NCI-H69 (cell line): ENCODE measurements at places on chromosomes 2 and 18.

DNA sequence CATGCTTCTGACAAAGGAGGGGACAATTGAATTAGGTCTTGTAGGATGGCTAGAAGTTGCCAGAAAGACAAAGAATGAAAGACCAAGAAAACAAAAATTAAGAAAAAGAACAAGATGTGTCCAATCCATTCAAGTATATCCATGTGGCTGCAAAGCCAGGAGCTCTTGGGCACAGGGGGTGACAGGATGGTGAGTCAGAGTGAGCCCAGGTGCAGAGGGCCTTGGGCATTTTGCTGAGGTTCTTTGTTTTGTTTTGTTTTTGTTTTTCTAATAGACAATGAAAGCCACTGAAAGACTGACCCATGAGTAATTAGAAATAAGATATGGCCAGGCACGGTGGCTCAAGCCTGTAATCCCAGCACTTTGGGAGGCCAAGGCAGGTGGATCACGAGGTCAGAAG, 104.6 kb upstream of the KLHL29 start:
- DNase-seq = peak; percentile 33

GRCh38 chr2:225207043-225207442, 164.8 kb upstream of the DOCK10 start:
- DNase-seq = peak; percentile 89

DNA sequence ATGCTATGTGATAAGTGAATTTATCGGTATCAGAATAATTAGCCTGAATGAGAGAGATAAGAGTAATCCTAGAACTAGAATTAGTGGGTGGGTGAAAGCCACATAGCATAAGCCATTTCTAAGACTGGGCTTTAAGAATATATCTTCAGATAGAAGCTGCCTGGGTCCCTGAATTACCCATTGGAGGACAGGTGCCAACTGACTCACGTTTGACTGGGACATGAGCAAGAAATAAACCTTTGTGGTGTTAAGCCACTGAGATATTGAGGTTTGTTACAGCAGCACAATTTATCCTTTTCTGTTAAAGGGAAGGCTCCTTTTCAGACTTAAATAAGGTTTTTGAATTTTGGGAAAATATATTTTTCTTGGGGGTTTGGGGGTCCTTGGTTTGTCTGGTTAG, 95.9 kb downstream of the POLE4 start:
- no peak for DNase-seq

DNA sequence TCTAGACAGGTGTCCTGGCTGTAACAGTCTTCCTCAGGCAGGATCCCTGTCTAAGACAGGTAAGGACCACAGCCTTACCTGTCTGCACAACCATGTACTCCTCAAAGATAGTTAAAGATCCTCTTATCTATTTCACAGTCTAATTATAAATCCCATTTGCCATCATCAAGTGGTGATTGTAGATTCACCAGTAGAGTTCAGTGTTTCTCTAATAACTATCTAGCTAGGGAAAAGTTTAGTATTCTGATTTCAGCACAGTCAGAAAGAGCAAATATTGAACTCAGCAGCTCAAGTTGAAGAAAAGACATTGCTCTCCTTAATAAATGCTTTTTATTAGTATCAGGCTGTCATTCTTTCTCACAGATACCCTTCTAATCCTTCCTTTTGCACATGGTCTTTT, 1305.5 kb upstream of the NXPH2 start:
- DNase-seq = peak; percentile 100

- DNase-seq = peak; percentile 58
Measured at GRCh38 chr18:13548966-13549879, 177.1 kb downstream of the FAM210A start.

DNA sequence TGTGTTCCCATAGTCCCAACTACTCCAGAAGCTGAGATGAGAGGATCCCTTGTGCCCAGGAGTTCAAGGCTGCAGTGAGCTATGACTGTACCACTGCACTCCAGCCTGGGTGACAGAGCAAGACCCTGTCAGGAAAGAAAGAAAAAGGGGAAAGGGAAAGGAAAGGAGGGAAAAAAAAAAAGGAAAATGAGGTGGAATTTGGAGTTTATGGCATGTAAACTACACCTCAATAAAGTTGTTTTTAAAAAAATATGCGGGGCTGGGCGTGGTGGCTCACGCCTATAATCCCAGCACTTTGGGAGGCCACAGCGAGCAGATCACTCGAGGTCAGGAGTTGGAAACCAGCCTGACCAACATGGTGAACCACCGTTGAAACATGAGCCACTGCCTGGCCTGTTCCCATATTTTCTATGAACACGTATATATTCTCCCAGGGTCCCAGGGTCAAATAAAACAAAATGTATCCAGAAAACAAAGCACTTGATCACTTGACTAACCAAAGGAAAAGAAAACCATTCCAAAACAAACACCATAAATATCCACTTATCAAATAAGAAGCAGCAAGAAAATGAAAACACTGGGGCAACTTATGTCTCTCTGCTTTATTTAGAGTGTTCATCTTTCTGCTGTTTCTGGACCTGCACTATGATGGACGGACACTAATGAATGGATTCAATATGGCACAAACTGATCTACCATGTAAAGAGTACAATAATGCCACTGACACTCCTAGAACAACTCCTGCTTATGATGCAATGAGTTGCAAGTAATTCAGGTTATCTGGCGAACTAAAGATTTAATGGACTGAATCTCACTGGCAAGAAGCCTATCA, 56.8 kb downstream of the ASXL2 start:
- DNase-seq = no peak

DNA sequence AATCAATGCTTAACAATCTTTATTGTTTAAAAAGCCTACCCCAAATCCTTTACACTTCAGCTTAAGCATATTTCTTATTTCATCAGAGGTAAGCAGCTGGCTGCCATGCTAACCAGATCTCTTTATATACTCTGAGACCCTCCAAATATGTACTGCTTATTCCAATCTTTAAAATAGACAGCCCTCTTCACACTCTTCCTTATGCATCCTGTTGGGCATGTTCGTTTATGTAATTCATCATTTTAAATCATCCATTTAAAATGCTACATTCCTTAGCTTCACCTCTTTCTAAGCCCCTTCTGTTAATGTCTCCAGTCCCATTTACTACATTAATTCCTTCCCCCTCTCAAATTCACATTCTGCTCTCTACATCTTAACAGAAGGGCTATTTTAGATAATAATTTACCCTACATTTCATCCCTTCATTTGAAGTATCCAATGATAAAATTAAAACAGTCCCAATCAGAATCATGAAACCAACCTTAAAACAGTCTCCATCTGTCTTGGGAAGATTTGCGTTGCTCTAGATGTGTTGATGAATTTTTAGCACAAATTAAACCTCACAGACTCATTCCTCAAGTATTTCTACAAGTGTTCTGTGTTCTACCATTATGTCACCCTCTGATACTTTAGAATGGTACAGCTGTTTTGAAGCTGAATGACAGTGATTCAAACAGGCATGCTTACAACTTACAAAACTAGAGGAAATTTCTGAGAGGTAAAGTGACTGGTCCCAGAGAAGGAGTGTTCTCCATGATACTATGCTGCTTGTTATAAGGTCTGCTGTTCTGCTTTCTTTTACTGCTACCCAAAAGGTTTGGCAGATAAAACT, 59.1 kb downstream of the ZNF385B start:
- no peak for DNase-seq

DNA sequence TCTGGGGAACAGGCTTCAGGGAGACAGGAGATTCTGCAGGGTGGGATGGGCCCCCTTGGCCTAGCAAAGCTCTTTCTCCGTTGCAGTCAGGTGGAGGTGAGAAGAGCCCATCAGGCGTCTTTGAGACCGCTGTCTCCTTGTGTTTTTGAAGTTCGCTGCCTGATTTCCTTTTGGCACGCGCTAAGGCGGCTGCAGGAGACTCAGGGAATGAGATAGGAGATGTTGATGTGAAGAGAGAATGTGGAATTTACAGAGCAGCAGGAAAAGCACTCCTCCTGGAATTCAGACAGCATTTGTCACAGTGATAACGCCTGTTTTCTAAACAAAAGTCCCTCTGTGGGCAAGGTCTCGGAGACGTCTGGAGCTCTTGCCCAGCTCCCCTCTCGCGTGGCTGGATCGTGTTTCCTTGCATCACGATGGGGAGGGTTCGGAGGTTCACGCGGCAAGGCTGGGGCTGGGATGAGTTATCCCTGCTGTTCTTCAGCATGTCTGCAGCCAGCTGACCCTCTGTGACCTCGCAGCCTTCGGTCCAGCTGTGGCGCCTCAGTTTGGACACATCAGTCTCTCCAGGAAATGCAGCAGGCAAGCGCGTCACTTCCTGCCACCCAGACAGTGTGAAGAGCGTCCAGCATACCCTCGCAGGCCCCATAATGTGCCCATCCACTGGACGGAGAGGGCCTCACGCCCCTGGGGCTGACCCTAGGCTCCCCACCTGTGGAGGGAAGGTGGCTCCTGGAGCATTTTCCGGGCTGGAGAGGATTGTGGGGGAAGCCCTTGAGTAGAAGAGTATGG, 30.2 kb downstream of the GLI2 start:
- DNase-seq = no peak

DNA sequence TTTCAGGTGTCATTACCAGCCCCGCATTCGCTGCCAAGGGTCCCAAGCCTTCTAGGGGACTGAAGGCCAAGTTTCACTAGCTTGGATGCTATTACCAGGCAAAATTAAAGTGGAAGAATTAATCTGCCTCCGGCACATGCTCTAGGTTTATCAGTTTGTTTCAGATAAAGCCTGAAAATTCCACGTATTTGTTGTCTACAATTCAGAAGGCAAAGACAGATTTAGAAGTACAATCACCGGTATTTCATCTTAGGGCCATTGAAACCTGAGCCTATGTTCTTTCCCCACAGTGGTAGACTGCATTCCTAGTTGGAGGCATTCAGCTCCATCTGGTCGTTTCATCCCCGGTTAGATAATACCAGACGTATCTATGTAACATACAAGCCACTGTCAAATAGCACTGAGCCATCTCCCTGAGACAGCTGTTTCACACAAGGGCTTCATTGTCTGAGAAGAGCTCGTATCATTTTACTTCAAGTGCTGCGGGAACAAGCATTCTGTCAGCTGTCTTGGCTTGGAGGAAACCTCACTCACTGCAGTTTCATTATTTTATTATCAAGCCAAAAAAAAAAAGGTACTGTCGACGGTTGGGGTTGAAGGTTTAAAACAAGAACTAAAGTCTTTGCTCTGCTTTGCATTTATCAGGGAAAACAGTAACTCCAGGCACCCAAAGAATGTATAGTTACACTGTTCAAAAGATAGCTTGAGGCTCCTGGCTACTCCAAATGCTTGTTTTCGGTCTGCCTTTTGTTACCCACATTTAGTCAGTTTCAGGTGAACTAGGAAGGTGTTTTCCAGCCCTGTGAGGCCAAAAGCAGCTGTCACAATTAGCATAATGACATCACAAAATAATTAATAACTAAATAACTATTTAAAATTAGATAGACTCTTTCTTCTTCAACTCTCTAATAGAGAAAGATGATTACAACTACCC, 76.7 kb downstream of the TGIF1 start:
- peak; percentile 98 for DNase-seq

DNA sequence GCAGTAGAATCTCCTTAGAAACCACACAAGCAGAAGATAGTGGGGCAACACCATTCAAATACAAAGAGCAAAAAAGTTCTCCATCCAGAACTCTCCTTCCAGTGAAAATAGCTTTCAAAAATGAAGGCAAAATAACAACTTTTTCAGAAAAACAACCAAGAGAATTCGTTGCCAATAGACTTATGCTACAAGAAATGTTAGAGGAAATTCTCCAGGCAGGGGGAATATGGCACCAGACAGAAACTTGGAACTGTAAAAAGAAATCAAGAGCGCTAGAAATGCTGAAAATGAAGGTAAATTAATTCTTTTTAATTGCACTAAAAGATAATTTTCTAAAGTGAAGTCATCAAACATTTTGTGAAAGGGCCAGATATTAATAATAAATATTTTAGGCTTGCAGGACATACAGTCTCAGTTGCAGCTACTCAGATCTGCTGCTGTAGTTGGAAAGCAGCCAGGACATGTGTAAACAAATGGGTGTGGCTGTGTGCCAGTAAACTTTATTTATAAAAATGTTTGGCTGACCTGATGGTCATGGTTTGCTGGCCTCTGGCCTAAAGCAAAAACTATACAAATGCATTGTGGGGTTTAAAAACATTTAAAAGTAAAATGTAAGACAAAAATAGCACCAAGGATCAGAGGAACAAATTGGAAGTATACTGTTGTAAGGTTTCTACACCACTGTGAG, 73.7 kb upstream of the TGFA start:
- peak; percentile 42 for DNase-seq
